ENCODE measurements at places on chromosomes 1 and 21.

DNA sequence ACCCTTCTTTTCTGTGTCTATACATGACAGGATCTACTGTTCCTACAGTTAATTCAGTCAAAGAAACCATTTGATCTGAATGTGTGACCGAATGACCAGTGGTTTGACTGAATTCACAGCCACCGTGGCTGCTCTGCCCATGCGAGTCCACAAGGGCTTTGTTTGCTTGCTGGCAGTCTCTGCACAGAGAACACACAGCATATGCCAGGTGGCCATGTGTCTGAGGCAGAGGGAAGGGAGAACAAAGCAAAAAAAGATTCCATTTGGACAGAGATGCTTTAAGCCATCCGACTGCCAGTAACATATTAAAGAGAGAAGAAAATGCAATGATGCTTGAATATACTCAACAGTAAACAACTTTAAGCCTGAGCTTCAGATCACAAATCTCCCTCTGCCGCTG, 737.8 kb upstream of the CXADR start:
- no peak for DNase-seq

GRCh38 chr1:226425004-226425378, 17.1 kb upstream of the PARP1 start:
- DNase-seq = no peak

- no peak for DNase-seq
These were observed 66.4 kb downstream of the BEND5 start for GRCh38 chr1:48710318-48710717.

DNA sequence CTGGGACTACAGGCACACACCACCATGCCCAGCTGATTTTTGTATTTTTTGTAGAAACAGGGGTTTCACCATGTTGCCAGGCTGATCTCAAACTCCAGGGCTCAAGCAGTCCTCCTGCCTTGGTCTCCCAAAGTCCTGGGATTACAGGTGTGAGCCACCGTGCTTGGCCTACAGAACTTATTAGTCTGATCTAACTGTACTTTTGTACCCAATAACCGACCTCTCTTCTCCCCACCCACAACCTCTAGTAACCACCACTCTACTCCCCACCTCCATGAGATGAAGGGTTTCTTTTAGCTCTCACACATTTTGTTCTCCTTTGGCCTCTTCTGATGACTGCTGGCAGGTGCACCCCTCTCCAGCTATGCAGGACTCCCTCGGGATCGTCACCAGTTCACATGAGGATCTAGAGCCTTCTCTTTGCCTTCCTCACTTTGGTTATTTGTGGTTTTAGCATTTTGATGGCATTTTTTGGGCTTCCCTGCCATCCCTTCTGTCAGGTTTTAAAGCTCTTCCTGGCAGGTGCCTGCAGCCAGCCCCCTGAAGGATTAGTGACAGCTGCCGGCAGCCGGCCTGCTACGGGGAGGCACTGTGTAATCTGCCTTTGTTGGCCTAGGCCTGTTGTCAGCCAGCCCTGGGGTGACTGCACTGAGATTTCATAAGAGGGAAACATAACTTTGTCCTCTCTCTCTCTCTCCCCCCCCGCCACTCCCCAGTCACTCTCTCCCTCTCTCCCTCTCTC, 99.8 kb upstream of the ATP1A1 start:
- no peak for DNase-seq

DNA sequence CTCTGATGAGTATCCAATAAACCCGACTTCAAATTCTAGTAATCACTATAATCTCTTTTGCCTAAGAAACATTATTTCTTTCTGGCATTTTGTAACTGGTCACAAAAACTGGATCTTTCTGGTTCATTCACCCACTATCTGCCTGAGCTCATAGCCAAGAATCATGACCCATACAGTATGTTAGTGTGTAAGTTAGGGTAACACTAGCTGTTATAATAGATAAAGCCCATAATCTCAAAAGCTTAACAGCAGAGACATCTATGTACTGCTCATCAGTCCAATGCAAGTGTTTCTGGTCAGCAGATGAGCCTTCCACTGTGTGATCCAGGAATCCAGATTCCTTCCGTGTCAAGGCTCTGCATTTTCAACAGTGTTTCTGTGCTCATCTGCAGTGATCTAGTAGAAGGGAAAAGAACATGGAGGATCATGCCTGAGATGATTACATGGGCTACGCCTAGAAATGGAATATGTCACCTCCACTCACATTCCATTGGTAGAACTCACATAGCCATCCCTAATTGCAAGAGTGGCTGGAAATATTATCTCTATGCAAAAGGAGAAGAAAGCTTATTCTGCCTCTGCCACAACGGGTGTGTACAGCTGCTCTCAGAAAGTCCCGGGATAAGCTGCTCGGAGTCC, 27.7 kb downstream of the RRAGC start:
- DNase-seq = no peak

Data from RKO (cell line).